Hypothalamus (tissue), 51 donors: ENCODE measurements at places on chromosomes 3 and 15.

GRCh38 chr15:66284271-66284670 lies 9.1 kb upstream of the DIS3L start:
- DNase-seq = no peak

GRCh38 chr3:160163229-160163878 lies 61.9 kb upstream of the C3orf80 start:
- no peak for DNase-seq

DNA sequence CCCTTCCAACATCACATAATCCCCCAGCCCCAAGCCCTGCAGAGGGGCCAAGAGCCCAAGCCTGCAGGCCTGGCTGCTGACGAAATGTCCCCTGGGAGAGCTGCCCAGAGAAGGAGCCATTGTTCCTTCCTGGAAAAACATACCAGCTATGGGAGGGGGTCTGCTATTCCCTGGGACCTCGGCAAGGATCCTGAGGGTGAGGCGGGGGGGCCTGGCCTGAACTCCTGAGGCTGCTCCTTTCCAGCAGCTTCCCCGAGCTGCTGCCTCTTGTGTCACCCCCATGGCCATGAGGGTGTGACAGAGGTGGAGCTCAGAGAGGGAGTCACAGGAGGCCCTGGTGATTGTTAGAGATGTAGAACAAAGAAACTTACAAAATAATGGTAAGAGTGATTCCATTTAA lies 12.9 kb downstream of the LOXL1 start:
- DNase-seq = no peak

- no peak for DNase-seq
These were observed 22.2 kb upstream of the DNAJC13 start for GRCh38 chr3:132395126-132395525.

DNA sequence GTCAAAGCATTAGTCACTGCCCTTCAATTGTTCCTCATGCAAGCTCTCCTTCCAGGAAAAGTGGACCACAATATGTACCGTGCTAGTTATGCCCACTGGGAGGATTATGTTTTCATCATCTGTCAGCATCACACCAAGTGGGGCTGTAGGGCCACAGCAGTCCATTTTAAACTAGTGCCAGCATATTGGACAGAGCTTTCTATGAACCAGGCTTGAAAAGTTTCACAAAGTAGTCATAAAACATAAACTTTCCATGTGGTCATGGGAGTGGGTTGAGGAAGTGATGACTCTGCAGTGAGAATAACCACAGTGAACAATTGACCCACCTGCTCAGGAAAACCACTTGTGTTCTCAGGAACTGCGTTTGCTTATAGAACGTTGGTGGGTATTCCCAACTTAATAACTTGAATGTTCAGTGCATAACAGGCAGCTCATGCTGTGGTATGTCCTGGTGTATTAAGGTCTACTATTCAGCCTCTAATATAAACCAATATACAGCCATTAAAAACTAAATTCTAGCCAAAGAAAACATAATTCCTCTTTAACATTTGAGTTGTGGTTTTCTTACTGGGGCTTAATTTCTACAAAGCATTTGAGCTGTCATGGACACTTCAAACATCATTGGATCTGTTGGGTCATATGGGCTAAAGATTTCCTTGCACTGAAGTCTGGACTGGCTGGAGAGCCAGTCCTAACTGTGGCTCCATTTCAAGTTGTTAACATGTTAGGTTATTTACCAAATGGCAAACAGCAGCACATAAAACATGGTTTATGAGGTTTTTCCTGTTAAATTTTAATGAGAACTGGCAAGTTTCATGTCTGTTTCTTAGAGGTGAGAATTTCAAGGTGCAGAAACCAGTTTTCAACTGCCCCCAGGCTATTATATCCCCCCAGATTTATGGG lies 274.1 kb downstream of the OTOL1 start:
- DNase-seq = no peak
